ENCODE measurements at places on chromosomes 1 and 21. TPM values are rescaled to one million over a fixed set of nuclear protein-coding genes. Genes with fewer than 3 reads are reported as not detected.

S100A1 gene
- total RNA-seq: not detected

RCAN3 gene
- total RNA-seq: 96.8 TPM

GOLT1A gene
- total RNA-seq: not detected

S100A2 gene
- total RNA-seq: 0.50 TPM

STUM gene
- total RNA-seq: not detected

ARHGEF10L gene
- total RNA-seq: not detected

UMODL1 gene
- 0.21 TPM for total RNA-seq

PADI3 gene
- not detected for total RNA-seq

IPO13 gene
- total RNA-seq: 27.2 TPM

S100A7A gene
- total RNA-seq: not detected

TACSTD2 gene
- total RNA-seq: not detected

NFIA gene
- total RNA-seq: 0.97 TPM

DNA sequence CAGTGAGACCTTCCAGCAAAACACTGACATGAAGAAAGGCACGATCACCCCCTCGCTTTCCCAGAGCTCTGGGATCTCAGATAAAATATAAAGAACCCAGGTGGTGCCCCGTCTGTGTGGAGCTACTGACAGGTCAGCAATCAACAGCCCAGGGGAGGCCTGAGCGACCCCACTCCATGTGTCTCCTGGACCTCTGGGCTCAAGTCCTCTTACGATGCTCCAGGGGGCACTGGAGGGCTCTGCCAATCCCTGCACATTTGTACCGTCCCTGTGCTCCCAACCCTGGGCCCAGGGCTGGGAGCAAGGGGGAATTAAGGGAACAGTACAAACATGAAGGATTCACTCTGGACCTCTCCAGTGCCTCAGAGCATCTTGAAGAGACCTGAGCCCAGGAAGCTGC is 12.5 kb downstream of the S100A7A start:
- DNase-seq: no peak

DNA sequence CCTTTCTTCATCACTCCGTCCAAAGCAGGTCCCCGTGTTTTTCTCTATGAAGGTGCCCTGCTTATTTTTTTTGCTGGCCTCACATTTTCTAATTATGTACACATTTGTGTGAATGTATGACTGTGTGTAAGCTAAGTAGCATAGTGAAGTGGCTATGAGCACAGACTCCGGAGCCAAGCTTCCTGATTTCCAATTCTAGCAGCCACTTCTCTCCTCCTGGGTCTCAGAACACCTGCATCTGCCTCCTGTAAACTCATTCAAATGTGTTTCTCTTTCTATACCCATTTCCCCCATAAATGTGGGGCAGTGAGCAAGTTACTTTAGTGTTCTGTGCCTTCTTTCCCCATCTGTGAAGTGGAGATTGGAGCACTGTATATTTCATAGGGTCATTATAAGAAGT is 2.1 kb downstream of the SLAMF6 start:
- DNase-seq: no peak

- no peak for DNase-seq
Observed at GRCh38 chr21:29582855-29583254, 284.1 kb downstream of the BACH1 start.

GRCh38 chr1:247962911-247963588 is 2.0 kb upstream of the OR2AK2 start:
- DNase-seq: no peak

DNA sequence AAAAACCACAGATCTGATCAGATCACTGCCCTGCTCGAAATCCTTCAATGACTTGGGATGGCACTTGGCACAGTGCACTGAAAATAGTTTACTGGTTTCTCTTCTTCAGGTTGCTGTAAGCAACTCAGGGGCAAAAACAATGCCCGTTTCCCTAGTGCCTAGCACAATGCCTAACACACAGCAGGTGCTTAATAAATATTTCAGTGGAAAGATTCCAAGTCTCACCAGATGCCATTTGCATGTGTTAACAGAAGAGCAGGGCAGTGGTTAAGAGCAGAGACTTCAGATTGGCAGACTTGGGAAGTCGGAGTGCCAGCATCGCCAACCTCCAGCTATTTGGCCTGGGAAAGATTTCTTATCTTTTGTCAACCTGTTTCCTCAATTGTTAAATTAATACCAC is 10.9 kb upstream of the METTL25B start:
- DNase-seq: no peak

GRCh38 chr1:163300568-163300967 is 21.2 kb upstream of the NUF2 start:
- no peak for DNase-seq

DNA sequence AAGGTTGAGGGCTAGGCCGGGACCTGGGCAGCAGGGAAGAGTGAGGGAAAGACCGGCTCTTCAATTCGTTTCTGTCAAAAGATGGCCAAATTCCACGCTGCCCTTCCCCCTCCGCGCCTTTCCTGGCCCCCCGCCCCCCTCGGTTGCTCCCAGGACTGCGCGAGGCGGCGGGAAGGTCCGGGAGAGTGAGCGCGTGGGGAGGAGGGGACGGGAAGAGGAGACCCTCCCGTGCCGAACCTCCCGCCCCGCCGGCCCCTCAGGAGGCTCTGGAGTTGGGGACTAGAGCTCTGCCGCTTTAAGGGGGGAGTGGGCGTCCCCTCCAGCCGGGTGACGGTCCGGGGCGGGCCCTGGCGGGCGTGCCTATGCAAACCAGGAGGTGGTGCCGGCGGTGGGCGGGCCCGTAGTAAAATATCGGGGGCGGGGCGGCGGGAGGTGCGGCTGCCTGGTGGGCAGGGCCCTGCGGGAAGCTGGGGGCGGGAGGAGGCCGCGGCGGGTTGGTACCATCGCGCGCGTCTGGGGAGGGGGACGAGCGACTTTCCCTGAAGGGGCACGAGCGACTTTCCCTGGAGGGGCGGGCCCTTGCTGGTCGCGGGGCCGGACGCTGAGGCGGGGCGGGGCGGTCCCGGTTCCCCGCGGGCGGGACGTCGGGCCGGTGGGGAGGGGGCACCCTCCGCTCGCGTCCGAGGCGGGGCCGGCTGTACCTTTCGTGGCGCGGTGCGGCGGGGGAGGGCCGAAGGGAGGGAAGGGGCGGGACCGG is 58.2 kb downstream of the BCL9 start:
- DNase-seq: peak; percentile 96

DNA sequence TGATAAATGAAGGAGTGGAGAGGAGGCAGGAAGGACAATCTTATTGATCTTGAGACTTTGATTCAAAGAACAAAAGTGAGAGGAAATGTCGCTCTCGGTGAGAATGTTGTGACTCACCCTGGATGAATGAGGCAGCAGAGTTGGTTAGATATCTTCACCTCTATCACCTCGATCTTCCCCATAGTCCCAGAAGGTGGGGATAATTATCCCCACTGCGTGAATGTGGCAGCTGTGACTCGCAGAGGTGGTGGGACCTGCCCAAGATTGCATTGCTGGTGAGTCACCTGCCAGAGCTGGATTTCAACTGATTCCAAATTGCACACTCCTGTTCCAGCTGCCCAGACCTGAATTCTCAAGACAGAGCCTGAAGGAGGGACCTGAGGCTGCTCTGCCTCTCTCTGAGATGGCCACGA is 105.0 kb downstream of the MATN1 start:
- no peak for DNase-seq

DNA sequence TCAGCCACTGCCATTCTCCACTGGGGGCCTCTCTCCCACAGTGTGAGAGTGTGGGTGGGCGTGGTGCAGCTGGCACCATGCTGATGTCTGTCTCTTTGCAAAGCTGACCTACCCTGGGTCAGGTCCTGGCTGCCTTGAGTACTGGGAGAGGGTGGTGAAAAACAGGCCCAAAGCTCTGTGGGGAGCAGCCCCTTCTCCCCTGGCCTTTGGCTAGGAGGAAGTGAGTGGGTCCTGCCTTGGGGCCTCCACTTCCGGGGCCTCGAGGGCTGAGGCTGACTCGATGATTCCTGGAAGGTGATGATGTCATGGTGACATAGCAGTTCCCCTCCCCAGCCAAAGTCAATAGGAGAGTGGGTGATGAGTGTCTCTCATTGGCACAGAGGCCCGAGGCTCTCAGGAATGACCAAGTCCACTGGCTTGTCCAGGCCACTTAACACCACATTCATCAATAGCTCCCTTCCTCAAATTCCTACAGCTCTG is 53.0 kb downstream of the IER5 start:
- DNase-seq: peak; percentile 49

DNA sequence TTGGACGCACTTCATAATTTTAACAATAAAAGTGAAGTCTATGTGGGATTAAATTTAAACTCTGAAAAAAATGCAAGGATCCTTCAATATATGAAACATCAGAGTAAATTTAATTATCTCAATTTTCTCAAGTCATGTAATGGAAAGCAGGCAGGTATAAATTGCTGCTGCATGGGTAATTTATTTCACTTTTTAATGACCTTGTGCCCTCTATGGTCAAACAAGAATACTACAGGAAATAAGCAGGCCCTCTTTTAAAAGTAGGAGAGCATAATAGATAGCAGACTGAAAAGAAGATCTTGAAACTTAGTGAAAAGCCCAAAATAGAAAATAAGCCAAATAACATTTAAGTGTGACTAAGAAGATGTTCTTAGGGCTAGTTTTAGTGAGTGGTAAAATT is 22.9 kb downstream of the BCAS2 start:
- DNase-seq: no peak

DNA sequence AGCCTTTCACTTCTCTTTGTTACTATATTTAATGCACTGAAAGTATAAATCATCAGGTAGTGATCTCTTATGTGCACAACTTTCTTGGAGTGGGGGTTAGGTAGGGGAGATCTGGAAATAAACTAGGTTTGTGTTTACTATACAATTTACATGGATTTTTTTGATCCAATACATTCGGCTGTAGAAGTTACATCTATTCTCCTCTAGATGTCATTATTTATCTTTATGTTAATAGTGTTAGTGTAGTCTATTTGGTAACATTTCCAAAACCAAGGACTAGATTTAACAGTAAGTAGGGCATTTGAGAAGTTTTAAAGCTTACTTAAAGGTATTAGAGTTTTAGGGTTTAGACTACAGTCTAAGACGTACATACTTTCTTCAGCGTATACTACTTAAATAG is 5.4 kb downstream of the VPS45 start:
- no peak for DNase-seq

- no peak for DNase-seq
Observed at GRCh38 chr1:192382758-192383157, 66.0 kb downstream of the RGS21 start.

GRCh38 chr1:157310401-157310800 is 172.2 kb upstream of the ETV3 start:
- no peak for DNase-seq

GRCh38 chr21:46084709-46085108 is 13.2 kb upstream of the COL6A2 start:
- DNase-seq: no peak

- peak; percentile 67 for DNase-seq
Observed at GRCh38 chr21:41121785-41122415, 46.1 kb upstream of the BACE2 start.

GRCh38 chr21:45640888-45641479 is 2.5 kb upstream of the PCBP3 start:
- no peak for DNase-seq

- DNase-seq: no peak
Observed at GRCh38 chr1:159927849-159928431, 2.6 kb upstream of the TAGLN2 start.

- DNase-seq: no peak
Observed at GRCh38 chr1:230313453-230314141, 112.5 kb downstream of the PGBD5 start.

DNA sequence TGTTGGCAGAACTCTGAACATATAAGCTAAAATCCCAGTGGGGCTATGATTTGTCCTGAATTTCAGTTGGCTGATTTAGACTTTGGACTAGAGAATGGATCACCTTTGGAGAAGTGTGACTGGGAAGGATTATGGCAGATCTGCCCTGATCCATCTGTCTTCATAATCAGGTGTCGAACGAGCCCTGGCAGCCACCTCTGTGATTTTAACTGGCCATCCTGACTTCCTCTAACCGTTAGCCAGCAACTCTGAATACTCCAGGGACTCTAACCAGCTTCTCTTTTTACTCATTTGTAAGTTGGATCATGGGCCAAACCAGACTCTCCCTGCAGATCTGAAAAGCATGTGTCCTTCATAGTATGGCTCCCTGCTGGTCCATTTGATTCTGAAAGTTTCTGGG is 32.0 kb downstream of the ACTN2 start:
- DNase-seq: no peak

DNA sequence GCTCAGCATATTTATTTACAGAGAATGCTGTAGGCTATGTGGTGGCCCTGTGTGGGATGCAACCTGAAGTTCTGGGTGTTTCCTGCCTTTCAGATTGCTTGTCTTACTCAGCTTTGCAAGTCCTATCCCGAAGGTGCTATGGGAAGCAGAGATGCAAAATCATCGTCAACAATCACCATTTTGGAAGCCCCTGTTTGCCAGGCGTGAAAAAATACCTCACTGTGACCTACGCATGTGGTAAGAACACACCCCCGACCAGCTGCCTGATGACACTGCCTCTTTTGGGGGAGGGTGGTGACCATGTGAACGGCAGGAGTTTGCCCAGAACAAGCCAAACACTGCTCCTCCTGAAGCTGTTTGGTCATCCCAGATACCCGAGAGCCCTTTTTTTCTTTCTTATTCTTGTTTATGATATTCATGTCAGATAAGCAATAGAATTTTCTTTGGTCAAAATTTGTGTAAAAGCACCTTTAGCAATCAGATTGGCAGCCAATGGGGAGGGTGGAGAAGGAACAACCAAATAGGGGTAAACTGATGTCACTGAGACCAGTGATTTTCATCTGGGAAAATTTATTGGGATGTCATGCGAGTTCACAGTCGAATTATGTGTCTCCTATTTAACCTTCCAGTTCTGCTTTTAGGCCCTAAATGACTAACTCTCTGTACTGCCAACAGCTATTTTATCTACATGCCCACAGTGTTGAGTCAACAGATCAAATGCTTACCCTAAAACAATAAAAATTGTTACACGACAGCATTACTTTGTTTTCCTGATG is 82.6 kb downstream of the EVA1C start:
- DNase-seq: no peak

DNA sequence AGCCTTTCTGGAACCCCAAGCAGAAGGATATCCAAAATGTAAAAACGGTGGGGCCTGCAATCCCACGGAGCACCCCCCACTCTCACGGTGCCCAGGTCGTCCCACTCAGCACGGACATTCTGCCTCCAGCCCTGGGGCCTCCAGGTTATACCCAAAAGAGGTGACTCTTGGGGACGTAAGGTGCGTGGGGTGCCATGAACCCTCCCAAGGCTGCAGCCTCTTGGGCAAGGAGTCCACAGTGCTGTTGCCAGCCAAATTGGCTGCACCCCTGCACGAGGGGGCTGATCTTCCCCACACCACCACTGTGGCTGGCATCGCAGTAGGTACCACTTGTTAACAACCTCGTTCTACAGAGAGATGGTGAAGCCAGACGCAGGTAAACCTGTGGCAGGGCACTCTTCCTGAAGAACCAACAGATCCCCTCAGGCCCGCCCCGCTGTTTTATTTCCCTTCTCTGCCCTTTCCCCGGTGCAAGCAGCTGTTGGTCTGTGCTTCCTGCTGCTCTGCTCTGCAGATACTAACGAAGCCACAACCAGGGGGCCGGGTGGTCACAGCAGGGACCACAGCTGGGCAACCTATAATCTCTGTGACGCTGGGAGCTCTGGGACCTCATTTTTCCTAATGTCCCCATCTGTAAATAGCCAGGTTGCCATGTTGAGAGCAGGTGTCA is 8.7 kb downstream of the TFF3 start:
- no peak for DNase-seq

Data from activated CD4-positive, alpha-beta T cell treated with anti-CD3 and anti-CD28 coated beads, Interleukin-2, amount 10 ng/mL, durations not matched to agents 7 days and 5 days (primary cell).